ENCODE measurements at places on chromosomes 6 and 20. TPM values are rescaled to one million over a fixed set of nuclear protein-coding genes. Genes with fewer than 3 reads are reported as not detected.

GRCh38 chr20:35463455-35464300 lies 8.3 kb downstream of the CEP250 start:
- H3K27ac ChIP-seq = no peak overlapping the region
- peaks cover 9% of the 10 kb centered on the region for H3K36me3 ChIP-seq
- H3K4me3 ChIP-seq = no peak overlapping the region
- peak; percentile 69 for DNase-seq
- no peaks in the 10 kb centered on the region for H3K27me3 ChIP-seq

DNA sequence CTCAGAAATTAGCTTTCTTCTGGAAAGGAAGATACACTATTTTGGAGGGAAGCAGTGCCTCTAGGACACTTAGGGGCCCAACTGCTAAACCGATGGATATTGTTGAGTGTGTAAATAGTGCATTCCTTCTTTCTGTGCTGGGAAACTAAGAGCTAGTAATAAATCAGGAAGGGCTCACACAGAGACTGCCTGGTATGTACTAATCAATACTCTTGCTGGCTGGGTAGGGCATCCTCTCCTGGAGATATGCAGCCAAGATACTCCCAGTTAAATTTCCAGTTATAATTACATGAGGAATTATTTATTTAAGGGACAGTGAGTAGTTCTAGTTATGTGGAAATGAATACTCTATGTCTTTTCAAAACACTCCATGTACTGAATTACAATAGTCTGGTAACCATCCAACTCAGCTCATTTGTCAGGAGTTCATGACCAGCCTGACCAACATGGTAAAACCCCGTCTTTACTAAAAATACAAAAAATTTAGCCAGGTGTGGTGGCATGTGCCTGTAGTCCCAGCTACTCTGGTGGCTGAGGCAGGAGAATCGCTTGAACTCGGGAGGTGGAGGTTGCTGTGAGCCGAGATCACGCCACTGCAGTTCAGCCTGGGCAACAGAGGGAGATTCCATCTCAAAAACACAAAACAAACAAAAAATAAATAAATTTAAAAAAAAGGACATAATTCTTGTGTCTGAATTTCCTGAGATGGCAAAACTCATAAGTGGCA lies 100.0 kb downstream of the OR2B2 start:
- H3K27me3 ChIP-seq = no peaks in the 10 kb centered on the region
- no peak overlapping the region for H3K4me3 ChIP-seq
- DNase-seq = peak; percentile 27
- peaks cover 5% of the 10 kb centered on the region for H3K4me1 ChIP-seq
- H3K36me3 ChIP-seq = no peaks in the 10 kb centered on the region

DNA sequence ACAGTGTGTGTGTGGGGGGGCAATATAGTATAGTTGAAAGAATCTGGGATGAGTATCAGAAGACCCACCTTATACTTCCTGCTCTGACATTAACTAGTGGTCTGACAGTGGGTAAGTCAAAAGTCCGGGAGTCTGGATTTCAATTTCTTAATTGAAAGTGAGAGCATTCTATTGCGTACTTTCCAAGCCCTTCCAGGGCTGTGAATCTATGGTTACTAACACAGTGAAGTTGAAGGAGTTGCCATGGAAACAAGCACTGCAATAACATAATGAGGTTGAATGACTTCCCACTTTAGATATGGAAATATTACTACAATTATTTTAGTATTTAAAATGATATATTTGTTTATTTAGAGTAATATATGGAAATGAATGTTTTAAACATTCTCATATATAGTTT lies 80.2 kb downstream of the MLIP start:
- no peaks in the 10 kb centered on the region for H3K36me3 ChIP-seq
- DNase-seq = peak; percentile 16
- H3K4me1 ChIP-seq = no peaks in the 10 kb centered on the region
- H3K4me3 ChIP-seq = no peak overlapping the region

DNA sequence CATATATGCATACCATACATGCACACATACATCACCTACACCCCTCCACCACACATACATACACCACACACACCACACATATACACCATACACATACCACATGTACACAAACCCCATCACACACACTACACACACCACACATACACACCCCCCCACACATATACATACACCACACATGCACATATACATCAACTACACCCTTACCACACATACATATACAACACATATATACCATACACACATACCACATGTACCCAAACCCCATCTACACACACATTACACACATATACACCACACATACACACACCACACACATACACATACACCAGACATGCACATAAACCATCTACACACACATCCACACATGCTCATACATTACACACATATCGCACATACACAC lies 52.7 kb downstream of the DAAM2 start:
- no peak for DNase-seq
- no peaks in the 10 kb centered on the region for H3K36me3 ChIP-seq
- H3K27me3 ChIP-seq = no peaks in the 10 kb centered on the region
- no peak overlapping the region for H3K4me3 ChIP-seq
- no peak overlapping the region for H3K27ac ChIP-seq
- no peaks in the 10 kb centered on the region for H3K4me1 ChIP-seq

DNA sequence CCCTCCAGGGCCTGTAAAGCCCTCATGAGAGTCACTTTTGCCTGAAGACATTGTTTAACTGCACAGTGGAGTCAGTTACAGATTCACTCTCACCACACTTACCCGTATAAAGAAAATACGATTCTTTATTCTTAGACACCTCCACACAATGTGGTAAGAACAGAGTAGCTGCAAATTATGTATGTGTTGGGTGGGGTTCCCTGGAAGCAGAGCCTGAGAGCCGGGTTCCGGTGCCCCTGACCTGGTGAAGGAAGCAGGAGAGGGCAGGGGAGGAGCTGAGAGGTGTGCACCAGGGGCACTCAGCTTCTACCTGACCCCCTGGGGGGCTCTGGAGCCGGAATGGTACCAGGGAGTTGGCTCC lies 11.5 kb downstream of the BANF2 start:
- H3K4me3 ChIP-seq = no peak overlapping the region
- no peaks in the 10 kb centered on the region for H3K36me3 ChIP-seq
- H3K27ac ChIP-seq = peak overlapping the region; percentile 40
- DNase-seq = no peak
- H3K4me1 ChIP-seq = peaks cover 17% of the 10 kb centered on the region

DNA sequence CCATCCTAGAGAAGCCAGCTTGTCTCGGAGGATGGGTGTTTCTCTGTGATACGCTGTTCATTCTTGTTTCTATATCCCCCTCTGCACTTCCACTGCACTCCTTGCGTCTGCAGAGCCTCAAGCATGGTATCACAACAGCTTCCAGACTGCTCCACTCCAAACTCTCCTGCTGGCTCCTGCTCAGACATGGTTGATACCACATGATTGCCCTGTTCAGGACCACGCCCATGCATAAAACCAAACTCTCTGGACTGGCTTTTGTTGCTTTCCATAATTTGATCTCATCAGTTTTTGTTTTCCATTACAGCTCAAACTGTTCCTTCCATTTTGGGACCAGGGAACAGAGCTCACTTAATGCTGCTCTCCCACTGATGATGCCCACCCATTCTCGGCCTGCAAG lies 30.0 kb upstream of the SMIM29 start:
- H3K36me3 ChIP-seq = no peaks in the 10 kb centered on the region
- no peaks in the 10 kb centered on the region for H3K27me3 ChIP-seq
- DNase-seq = no peak
- H3K4me1 ChIP-seq = no peaks in the 10 kb centered on the region
- no peak overlapping the region for H3K27ac ChIP-seq

- no peaks in the 10 kb centered on the region for H3K36me3 ChIP-seq
- H3K4me3 ChIP-seq = no peak overlapping the region
- H3K27ac ChIP-seq = no peak overlapping the region
- H3K27me3 ChIP-seq = no peaks in the 10 kb centered on the region
- H3K4me1 ChIP-seq = no peaks in the 10 kb centered on the region
- DNase-seq = no peak
Observed at GRCh38 chr6:5285081-5285480, 23.8 kb downstream of the FARS2 start.

GRCh38 chr6:126118936-126119335 lies 132.6 kb downstream of the TRMT11 start:
- no peaks in the 10 kb centered on the region for H3K27me3 ChIP-seq
- no peaks in the 10 kb centered on the region for H3K4me1 ChIP-seq
- no peak overlapping the region for H3K27ac ChIP-seq
- no peak overlapping the region for H3K4me3 ChIP-seq

DNA sequence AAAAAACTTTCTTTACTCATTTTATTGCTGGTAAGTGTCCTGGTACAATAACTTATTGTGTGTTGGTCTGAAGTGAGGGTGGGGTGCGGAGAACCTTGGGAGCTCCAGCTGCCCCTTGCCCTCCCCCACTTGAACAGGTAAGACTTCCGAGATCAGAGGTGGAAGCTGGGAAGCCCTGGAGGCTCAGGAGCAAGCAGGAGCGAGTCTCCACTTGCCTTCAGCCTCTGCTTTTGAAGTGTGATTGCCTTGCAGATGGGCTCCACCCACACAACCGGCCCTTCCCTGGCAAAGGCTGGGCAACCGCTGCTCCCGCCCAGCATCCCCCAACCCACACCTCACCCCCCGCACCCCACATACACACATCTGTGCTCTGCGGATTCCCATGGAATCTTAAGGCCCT lies 179.6 kb downstream of the TFAP2C start:
- no peak overlapping the region for H3K27ac ChIP-seq
- H3K36me3 ChIP-seq = no peaks in the 10 kb centered on the region
- peak; percentile 33 for DNase-seq
- no peaks in the 10 kb centered on the region for H3K4me1 ChIP-seq
- peaks cover 9% of the 10 kb centered on the region for H3K27me3 ChIP-seq
- no peak overlapping the region for H3K4me3 ChIP-seq

DNA sequence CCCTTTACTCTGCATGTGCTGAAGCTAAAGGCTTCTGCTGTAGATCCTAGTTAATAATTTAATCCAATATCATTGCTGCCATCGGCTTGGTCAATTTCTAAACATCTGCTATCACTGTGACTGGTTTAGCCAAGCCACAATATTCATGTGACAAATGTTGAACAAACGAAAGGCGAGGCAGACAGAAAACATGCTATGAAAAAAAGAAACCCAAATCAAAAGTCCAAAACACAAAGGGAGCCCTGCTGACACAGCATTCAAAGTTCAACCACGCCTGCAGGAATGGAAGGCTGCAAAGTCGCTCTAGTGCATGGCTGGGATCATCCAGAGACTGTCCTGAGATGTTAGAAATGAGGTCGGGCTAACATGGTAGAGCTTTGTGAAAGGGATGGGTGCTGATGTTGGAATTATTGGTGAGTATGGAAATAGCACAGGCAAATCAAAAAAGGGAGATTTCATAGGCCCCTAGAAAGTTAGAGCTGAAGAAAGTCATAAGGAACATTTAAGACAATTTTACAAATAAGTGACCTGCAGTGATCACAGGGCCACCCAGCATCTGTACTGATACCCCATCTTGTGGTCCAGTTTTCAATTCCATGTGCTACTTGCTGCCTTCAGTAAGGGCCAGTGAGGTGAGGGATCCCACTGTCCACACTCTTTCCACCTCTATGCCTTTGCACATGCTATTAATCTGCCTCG lies 8.8 kb upstream of the NHSL1 start:
- H3K4me3 ChIP-seq = no peak overlapping the region
- H3K27ac ChIP-seq = peak overlapping the region; percentile 3
- no peaks in the 10 kb centered on the region for H3K4me1 ChIP-seq
- no peaks in the 10 kb centered on the region for H3K36me3 ChIP-seq

- no peaks in the 10 kb centered on the region for H3K4me1 ChIP-seq
- no peaks in the 10 kb centered on the region for H3K36me3 ChIP-seq
- H3K27ac ChIP-seq = no peak overlapping the region
- H3K27me3 ChIP-seq = no peaks in the 10 kb centered on the region
- H3K4me3 ChIP-seq = no peak overlapping the region
Observed at GRCh38 chr6:81801489-81801888, 49.0 kb upstream of the TENT5A start.

- H3K4me1 ChIP-seq = no peaks in the 10 kb centered on the region
- H3K27me3 ChIP-seq = no peaks in the 10 kb centered on the region
- no peak overlapping the region for H3K4me3 ChIP-seq
- DNase-seq = no peak
- no peaks in the 10 kb centered on the region for H3K36me3 ChIP-seq
Observed at GRCh38 chr20:14232650-14233049, 104.8 kb downstream of the FLRT3 start.

DNA sequence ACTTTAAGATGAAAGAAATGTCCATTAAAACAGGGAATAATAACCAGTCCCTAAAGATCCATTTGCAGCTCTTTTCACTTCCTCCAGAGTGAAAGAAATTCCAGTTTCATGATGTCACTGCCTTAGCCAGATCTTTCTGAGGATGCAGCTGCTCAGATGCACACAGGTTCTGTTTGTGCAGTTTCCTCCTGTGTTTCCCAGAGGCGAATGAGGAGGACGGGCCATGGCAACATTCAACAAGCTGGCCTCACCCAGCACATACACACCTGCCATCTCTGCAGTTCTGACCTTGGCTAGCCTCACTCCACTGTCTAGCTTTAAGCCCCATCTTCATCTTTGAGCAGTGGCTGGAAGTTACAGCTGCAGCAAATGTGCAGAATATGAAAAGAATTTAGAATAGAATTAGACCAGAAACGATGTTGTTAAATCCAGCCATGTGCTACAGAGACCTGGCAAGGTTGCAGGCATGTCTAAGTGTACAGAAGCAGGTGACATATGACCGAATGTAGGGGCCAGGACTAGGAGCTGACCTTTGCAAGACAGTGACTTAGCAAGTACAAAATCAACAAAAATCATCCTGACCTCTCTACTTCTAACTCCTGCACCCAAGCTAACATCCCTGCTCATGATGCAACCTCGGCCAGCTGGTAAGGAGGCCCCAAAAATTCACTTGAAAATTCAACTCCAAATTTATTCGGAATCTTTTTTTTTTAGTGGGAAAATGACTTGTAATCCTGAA lies 35.0 kb downstream of the FAM50B start:
- H3K27me3 ChIP-seq = no peaks in the 10 kb centered on the region
- H3K4me1 ChIP-seq = no peaks in the 10 kb centered on the region
- H3K36me3 ChIP-seq = no peaks in the 10 kb centered on the region
- H3K27ac ChIP-seq = no peak overlapping the region

DNA sequence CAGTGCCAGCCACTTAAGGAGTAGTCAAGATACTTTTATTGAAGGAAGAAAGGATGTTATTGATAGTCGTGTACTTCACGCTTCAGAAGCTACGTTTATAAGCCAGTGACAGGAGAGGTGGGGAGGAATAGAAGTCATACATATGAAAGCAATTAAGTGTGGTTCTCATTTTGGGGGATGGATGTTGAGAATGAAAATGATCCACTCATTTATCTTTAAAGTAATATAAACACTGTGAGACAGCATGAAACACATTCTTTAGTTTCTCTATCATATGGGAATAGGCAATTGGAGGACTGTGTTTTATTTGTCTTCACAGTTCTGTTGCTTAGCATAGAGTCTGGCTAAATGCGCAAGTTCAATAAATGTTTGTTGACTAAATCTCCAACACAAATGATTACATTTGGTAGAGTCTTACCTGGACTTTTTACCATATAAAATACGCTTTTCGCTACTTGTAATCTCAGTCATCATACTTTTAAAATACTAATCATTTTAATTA lies 35.2 kb downstream of the AK9 start:
- no peak for DNase-seq
- H3K36me3 ChIP-seq = no peaks in the 10 kb centered on the region
- no peaks in the 10 kb centered on the region for H3K4me1 ChIP-seq
- H3K4me3 ChIP-seq = no peak overlapping the region
- no peaks in the 10 kb centered on the region for H3K27me3 ChIP-seq

KHDC1L gene
- not detected for total RNA-seq

SS18L1 gene
- 12.0 TPM for total RNA-seq

ZC3H12D gene
- 3.7 TPM for total RNA-seq

GABRR2 gene
- 0.38 TPM for total RNA-seq

TPBG gene
- 30.8 TPM for total RNA-seq

GPR31 gene
- 0.16 TPM for total RNA-seq

OLIG3 gene
- total RNA-seq = not detected

ZBTB2 gene
- total RNA-seq = 11.2 TPM

MAP1LC3A gene
- total RNA-seq = 42.5 TPM

THBS2 gene
- 33.4 TPM for total RNA-seq
